Activated CD4-positive, alpha-beta T cell treated with anti-CD3 and anti-CD28 coated beads, Interleukin-2, Interleukin-4, amounts not matched to agents 100 ng/mL and 50 ng/mL, durations not matched to agents 16 hours and 8 hours (primary cell): ENCODE measurements at places on chromosomes 12 and 14.

DNA sequence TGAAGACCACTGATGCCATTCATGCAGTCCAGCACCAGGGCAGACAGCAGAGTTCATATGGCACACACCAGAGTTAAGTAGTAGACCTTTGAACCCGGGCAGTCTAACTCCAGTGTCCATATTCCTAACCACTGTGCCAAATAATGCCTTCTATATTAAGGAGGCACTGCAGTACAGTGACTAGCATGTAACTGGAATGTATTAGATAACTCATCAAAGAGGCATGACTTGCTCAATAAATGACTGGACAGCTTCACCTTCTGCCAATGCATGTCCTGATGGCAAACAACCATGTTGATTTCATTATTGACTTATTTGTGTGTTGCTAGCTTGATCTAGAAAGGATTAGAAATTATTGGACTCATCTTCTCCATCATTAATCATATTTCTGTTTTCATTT is 40.2 kb downstream of the DACT1 start:
- DNase-seq: no peak

DNA sequence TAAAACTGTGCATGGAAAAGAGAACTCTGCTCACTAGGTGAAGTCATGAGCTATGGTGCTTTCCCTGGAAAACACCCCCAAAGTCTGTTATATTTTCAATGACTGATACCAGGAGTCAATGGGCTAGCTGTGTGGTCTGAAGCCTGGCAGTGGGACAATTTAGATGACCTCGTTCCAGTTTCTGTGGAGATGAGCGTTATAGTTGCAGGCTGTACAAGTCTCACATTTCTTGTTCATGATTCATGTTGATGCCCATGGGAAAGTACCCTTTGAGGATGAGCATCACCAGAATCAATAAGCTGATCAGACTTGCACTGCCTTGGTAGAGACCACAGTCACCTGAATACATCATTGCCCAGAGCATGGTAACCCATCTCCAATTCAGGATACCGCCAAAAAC is 70.7 kb downstream of the NOVA1 start:
- DNase-seq: no peak

- no peak for DNase-seq
Observed at GRCh38 chr14:103023881-103024473, 33.4 kb downstream of the CDC42BPB start.

- no peak for DNase-seq
Observed at GRCh38 chr14:53103636-53104340, 49.3 kb downstream of the DDHD1 start.

DNA sequence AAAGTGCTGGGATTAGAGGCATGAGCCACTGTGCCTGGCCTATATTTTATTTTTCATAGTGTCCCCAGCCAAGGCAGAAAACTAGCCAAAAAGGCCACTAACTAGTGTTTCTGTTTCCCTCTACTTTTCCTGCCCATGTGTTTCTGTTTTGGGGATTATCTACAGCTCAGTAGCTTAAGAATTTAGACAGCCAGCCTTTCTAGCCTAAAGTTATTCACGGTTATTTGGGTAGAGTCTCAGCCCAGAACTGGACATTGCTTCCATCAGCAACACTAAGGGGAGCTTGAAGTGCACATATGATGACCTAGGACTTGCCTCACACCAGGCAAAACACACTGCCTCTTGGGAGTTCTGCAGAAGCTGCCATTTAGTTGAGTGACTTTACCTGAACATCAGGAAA is 17.9 kb downstream of the PROX2 start:
- DNase-seq: no peak

DNA sequence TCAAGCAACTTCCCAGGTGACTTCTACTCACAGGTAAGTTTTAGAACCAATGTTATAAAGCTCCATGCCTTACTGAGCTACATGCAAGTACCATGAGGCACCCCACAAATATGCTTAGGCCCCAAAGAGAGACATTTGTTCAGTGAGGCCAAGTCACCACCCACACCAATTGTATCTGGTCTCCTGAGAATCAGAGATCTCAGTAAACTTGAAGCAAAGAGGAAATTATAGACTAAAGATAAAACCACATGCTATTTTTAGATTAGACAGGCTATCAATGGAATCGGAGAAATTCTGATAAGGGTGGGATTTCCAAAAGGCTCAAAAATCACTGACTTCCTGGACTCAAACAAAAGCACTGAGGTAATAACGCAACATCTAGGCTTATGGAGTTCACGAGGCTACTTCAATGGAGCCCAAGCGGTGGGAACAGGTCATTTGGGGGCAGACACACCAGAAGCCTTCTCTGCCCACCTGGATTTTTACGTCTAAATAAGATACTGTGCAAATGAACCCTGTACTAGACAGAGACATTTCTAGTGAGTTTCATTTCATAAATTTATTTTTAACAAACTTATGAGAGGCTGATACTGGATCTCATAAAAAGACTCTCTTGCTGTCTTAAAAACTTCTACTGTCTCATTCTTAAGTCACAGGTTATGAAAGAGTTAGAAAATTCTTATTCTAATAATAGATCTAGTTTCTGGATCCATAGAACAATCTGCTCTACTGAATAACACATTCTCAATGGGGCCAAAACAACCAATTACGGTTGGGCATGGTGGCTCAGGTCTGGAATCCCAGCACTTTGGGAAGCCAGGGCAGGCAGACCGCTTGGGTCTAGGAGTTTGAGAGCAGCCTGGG is 7.7 kb downstream of the SLC15A4 start:
- DNase-seq: no peak

GRCh38 chr12:9707356-9707755 is 25.5 kb downstream of the CLECL1 start:
- no peak for DNase-seq

DNA sequence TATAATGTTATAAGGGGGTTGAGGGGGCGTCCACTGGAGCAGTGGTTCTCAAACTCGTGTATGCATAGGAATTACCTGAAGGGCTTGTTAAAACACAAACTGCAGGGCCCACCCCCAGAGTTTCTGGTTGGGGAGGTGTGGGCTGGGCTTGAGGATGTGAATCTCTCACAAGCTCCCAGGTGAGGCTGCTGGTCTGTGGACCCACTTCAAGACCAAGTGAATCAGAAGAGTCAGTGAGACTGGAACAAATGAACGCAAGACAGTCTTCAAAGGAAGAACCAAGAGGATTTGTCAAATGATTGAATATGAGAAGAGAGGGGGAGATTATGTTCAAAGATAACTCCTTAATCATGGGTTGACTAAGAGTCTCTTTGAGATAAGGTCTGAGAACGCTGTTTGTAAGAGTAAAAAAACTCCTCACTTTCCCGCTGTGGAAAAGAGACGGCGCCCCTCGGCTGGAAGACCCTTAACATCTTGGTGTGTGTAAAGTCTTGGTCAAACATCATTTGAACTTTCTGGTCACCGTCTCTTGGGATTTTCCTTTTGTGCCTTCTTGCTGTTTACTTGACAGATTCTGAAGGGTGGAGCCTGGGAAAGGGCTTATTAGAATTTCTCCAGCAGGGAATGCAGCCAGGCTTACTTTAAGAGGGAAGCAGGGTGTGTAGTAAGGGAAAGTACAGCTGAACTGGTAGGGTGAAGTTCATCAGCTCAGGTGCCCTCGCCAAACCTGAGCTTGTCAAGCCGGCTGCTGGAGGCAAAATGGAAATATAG is 5.3 kb upstream of the FOXN3 start:
- DNase-seq: peak; percentile 55

GRCh38 chr14:67666750-67667449 is 7.5 kb downstream of the VTI1B start:
- peak; percentile 55 for DNase-seq

DNA sequence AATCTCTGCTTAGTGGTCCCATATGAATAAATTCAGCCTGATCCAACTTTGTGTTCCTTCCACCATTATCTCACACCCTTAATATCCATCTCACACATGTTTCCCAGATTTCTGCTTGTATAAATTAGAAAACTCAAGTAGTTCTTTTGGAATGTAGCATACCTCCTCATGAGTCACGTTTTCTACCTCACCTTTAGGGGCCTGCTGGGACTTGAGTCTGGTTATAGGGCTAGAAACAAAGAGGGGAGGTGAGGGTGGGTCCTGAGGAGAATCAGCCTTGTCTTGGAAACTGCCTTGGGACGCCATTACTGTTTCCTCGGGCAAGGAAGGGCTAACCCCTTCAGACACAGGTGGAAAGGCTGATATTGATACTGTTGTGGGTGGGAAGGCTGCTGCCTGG is 51.1 kb downstream of the EMP1 start:
- DNase-seq: no peak
